ENCODE measurements at places on chromosomes 1 and 21. TPM values are rescaled to one million over a fixed set of nuclear protein-coding genes. Genes with fewer than 3 reads are reported as not detected.

DNA sequence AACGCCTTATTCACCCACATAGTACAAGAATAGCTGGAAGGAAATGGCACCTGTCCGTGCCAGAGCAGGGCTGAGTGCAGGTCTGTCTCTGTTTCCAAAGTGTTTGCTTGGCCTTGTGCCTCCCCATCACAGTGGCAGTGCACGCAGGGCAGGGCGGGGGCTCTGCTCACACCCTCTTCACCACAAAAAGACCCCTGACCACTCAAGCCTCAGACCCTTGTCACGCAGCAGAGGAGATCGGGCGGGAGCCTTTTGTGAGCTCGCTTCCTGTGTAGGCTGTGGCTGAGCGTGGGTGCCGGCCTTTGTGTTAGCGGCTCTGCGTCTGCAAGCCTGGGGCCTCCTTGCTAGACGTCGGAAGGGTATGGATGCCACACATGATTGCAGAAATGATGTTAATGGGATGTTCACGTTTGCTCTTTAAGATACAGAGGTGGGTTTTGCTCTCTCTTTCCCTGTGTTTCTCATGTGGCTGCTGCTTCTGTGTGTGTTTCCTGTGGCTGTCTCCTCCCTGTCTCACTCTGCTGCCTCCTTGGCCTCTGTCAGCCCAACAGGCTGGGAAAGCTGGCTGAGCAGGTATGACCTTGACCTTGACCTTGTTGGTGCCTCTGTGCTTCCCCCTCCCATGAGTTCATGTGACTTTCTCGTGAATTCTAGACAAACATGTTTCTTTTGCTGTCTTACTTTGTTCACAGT lies 45.4 kb downstream of the S100B start:
- H3K27me3 ChIP-seq = no peaks in the 10 kb centered on the region
- H3K4me3 ChIP-seq = no peak overlapping the region
- H3K36me3 ChIP-seq = peaks cover 58% of the 10 kb centered on the region
- no peaks in the 10 kb centered on the region for H3K4me1 ChIP-seq
- no peak overlapping the region for H3K27ac ChIP-seq
- no peak for DNase-seq

Gene TRNP1
- total RNA-seq = 38.4 TPM

DNA sequence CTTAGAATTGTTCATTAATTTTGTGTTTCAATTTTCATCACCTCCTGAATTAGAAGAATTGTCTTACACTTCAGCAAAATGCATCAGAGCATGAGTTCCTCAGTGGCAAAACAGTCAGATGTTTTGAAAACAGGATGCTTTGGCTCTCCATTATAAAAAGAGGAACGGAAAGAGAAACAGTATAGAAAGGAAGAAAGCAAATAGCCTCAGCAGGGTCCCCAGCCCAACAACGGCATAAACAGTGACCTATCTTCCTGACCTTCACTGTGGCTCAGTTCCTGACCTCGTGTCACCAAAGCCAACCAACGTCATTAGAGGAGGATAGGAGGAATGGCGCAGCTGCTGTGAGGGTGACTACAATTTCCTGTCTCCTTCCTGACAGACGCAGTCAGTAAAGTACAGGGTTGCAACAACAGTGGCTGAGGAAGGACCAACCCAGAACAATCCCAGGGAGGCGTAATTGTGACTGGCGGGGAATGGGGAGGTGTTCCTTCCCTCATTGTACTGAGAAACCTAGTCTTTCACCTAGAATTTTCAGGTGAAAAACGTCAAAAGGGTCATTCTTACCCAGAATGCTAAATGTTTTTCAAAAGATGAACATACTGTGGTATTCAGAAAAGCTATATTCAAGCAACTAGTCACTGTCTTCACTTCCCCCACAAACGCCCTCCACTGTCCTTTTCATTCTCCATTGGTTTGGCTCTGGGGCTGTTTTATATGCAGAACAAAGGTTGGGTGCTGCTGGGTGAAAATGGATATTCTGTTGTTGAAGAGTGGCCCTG lies 197.9 kb upstream of the SGIP1 start:
- H3K4me1 ChIP-seq = peaks cover 14% of the 10 kb centered on the region
- H3K27me3 ChIP-seq = no peaks in the 10 kb centered on the region
- H3K4me3 ChIP-seq = peak overlapping the region; percentile 6
- peak overlapping the region; percentile 49 for H3K27ac ChIP-seq

Gene OR2L13
- total RNA-seq = not detected

Gene SLC1A7
- not detected for total RNA-seq

DNA sequence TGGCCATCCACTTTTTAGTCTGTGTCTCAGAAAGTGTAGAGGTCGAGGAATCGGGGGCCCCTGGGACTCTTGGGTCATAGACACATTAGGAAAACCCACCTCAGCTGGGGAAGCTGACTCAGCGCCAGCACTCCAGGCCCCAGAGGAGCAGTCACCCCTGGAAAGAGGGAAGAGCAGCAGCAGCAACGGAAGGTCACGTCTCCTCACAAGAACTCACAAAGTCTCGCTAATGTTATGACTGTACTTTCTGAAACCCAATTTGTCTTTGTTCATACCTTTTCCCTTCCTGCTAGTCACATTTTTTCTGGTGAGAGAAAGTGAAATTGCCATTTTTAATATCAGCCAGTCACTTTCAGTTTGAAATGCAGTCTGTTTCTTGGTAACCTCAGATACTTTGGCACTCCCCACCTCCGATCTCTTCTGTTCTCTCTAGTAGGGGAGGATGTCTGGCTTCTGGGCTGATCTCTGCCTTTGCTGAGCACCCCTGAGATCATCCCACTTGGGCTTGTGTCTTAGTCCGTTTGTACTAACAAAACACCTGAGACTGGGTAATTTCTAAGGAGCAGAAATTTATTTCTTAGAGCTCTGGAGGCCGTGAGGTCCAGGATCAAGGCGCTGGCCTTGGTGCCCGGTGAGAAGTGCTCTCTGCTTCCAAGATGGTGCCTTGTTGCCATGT lies 6.0 kb upstream of the NLRP3 start:
- H3K27ac ChIP-seq = no peak overlapping the region
- no peak for DNase-seq
- H3K4me1 ChIP-seq = no peaks in the 10 kb centered on the region
- no peaks in the 10 kb centered on the region for H3K27me3 ChIP-seq
- H3K36me3 ChIP-seq = no peaks in the 10 kb centered on the region

DNA sequence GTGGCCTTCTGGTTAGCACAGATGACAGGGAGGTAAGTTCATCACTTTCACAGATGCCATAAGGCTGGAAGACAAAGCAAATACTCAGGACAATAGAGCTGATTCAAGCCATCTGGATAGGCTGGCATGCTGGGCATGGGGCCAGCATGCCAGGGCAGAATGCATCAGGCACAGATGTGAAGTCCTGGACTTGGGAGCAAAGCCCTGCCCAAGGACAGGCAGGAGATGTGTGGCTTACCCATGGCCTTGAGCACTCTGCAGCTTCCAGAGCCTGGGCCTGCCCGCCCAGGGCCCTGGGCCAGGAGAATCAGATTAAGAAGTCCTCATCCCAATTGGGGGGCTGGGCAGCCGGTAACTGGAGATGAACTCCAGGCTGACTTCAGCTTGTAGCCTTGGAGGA lies 135.7 kb upstream of the ZC3H12A start:
- H3K4me3 ChIP-seq = no peak overlapping the region
- H3K27ac ChIP-seq = no peak overlapping the region
- H3K4me1 ChIP-seq = no peaks in the 10 kb centered on the region
- H3K27me3 ChIP-seq = no peaks in the 10 kb centered on the region

DNA sequence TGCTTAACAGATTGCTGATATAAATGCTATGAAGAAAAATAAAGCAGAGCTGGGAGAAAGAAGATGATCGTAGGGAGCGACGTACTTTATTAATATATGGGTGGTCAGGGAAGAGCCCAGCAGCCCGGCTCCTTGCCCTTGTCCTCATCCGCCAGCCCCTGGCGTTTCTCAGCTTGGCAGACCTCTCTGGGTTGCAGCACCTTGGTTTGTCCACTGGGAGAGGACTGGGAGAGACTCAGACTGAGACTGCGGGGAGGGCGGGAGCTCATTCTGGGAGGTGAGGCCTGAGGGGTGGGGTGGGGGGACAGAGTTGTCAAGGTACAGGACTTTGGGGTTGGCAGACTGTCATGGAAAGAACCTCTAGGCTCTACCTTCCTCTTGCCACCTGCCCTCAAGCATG lies 3.3 kb upstream of the S100A3 start:
- H3K4me1 ChIP-seq = no peaks in the 10 kb centered on the region
- no peaks in the 10 kb centered on the region for H3K36me3 ChIP-seq
- H3K27me3 ChIP-seq = no peaks in the 10 kb centered on the region
- peak; percentile 59 for DNase-seq
- no peak overlapping the region for H3K27ac ChIP-seq

Gene MFAP2
- 146 TPM for total RNA-seq

Gene KCNA3
- total RNA-seq = 0.68 TPM

Gene NBPF6
- not detected for total RNA-seq

Gene CRP
- not detected for total RNA-seq

DNA sequence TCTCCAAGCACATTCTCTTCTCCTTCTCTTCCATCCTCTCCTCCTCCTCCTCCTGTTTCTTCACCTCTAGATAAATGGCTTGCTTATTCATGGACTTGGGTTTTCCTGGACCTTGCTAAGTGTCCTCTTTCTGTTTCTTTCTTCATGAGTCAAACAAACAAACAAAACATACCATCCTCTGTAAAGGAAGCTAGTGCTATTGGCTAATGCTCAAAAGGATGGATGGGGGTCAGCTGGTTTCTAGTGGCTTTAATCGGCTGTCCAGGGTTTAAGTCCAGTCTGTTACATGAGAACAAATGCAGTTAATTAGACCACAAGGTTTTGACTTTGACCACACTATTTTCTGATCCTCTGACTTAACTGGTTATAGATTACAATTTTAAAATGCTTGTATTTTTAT lies 83.8 kb upstream of the TSPAN2 start:
- H3K27ac ChIP-seq = no peak overlapping the region
- H3K27me3 ChIP-seq = no peaks in the 10 kb centered on the region
- no peak for DNase-seq
- 0 out of 2 replicates have a peak, but pooled peaks cover 4% of the 10 kb centered on the region for H3K36me3 ChIP-seq
- H3K4me3 ChIP-seq = no peak overlapping the region
- no peaks in the 10 kb centered on the region for H3K4me1 ChIP-seq

DNA sequence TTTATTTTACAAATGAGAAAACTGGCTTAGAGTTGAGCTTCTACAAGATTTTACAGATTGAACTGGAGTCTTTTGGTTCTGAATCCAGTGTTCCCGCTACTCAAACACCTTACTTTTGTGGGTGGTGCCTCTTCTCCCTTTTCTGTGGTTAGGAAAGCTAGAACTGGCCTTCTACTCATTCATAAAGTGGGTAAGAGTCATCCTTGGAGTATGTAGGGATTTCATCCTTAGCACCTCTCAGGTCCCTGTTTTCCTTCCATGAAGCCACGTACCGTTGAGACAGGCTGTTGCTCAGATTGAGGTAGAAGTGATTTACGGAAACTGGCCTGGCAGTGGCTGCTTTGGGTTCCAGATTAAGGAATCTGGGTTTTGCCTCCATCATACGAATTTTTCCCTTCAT lies 35.8 kb downstream of the WNT4 start:
- no peak overlapping the region for H3K4me3 ChIP-seq
- DNase-seq = no peak
- no peaks in the 10 kb centered on the region for H3K4me1 ChIP-seq
- peaks cover 9% of the 10 kb centered on the region for H3K36me3 ChIP-seq
- no peak overlapping the region for H3K27ac ChIP-seq

- no peaks in the 10 kb centered on the region for H3K27me3 ChIP-seq
- DNase-seq = no peak
- peaks cover 1% of the 10 kb centered on the region for H3K36me3 ChIP-seq
- H3K4me3 ChIP-seq = no peak overlapping the region
These were observed 64.4 kb downstream of the HSPA13 start for GRCh38 chr21:14318578-14318977.

Gene PERM1
- total RNA-seq = not detected

Gene NKAIN1
- 25.6 TPM for total RNA-seq

Gene PPP2R5A
- 22.0 TPM for total RNA-seq

GRCh38 chr21:33587792-33588484 lies 546 bp downstream of the DONSON start:
- no peak overlapping the region for H3K27ac ChIP-seq
- peaks cover 25% of the 10 kb centered on the region for H3K36me3 ChIP-seq
- no peaks in the 10 kb centered on the region for H3K27me3 ChIP-seq
- H3K4me3 ChIP-seq = peak overlapping the region; percentile 84
- DNase-seq = peak; percentile 44

DNA sequence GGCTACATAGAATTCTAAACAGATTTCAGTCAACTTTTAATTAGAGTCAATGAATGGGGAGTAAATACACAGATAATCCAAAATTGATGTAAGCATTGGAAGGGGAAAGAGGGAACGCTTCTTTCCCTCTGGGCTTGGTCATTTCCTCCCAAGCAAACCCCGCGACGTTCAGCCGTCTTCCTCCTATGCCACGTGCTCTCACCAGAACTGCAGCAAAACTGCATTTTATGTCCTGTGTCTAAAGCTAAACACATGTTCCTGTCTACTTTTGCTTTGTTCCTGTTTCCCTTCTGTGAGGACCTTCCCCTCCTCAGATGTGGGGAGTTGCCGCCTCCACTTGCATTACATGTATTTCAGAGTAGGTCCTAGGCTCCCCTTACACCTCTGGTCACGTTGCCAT lies 27.2 kb downstream of the UTP25 start:
- no peak overlapping the region for H3K4me3 ChIP-seq
- H3K27me3 ChIP-seq = no peaks in the 10 kb centered on the region
- H3K4me1 ChIP-seq = no peaks in the 10 kb centered on the region
- H3K36me3 ChIP-seq = peaks cover 46% of the 10 kb centered on the region
- no peak overlapping the region for H3K27ac ChIP-seq
- DNase-seq = no peak

DNA sequence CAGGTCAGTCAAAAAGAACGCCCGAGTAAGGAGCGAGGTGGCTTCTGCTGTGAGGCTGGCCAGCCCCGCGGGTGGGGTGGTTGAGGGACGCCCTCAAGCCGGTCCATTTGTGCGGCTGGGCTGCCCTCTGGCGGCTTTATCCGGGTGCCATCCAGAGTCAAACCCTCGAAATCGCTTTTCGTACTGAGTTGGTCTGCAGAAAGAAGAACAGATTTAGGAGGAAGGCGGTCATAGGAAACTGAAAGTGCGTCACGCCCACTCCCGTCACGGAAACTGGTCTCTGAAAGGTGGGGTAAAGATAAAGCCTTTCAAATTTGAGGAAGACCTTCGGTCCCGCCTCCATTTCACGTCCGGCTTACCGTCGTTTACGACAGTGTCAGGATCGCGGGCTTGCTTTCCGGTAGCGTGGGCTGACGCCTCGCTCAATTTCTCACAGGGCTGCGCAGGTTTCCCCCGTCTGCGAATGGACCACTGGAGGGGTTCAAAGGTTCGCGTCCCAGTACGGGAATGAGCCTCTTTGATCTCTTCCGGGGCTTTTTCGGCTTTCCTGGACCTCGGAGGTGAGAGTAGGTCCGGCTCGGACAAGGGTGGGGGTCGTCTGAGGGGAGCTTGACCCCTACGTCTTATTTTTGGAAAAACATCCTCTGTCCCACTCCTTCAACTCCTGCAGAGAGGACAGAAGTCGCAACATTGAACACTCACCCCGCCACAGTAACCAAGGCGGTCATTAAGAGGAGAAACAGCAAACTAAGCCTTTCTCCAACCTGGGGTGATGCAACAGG lies at the start of gene HAX1:
TSS of gene HAX1 (plus strand) at position 413 of the 782 bp plus-strand sequence. CDS start at position 508, 95 bp downstream.
- peak within 1 kb of the TSS; percentile 59 for H3K27ac ChIP-seq
- peak; percentile 87 for DNase-seq
- H3K4me1 ChIP-seq = no peaks in the 10 kb centered on the region
- peaks cover 25% of the 10 kb centered on the region for H3K36me3 ChIP-seq

All from H9 (cell line).